ENCODE measurements at places on chromosomes 6 and 20.

DNA sequence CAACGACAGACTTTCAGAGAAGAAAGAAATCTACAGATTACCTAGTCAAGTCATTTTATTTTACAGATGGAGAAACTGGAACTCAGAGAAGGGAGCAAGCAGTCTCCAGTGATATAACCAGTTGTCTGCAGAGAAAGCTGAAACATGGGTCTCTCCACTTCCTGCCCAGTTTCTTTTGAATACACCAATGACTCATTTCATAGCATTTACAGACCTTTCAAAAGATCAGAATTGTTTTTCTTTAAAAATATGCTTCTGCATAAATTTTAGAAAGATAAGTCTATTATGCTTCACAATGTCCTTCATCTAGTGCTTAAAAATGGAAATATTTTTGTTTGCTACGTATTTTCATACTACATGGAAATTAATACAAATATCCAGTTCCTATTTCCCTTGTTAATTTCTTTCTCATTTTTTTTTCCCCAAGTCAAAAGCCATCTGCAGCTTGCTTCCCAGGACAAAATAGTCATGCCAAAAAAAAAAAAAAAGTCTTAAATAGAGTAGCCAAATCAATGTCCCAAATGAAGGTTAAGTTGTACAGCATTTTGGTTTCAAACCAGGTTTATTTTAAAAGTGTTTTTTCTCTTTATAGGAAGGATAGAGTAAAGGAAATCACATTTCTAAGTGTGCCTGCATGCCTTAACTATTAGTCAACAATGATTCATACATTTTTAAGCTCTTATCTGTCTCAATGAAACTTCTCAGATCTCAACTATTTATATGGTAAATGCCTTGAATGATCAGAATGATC lies 36.9 kb downstream of the ARHGAP18 start:
- no peak for DNase-seq

DNA sequence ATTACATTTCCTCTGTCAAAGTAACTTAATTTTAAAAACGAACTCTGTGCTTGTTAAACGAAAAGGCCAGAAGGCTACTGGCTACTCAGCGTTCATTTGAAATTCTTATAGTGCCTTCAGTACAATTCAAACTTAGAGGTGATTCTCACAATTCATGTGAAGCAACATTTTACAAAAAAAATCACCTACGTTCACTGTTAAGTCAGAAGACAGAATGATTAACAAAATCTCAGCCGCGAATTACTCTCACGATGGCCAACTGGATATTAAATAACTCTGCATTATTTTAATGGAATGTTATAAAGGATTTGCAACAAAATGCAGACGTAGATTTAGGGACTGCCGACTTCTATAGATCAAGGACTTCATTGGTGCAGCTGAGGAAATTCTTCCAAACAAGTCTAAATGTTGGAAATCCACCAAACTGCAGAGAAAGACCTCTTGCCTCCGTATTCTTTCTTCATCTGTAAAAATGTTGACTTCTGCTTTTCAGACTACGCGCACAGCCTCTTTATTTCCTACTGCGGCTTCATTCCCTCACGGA lies 1.6 kb upstream of the QKI start:
- DNase-seq, result no peak

GRCh38 chr6:124069230-124069950 lies 265.7 kb downstream of the NKAIN2 start:
- no peak for DNase-seq

GRCh38 chr20:48456366-48457192 lies 371.2 kb downstream of the PREX1 start:
- DNase-seq, result no peak

DNA sequence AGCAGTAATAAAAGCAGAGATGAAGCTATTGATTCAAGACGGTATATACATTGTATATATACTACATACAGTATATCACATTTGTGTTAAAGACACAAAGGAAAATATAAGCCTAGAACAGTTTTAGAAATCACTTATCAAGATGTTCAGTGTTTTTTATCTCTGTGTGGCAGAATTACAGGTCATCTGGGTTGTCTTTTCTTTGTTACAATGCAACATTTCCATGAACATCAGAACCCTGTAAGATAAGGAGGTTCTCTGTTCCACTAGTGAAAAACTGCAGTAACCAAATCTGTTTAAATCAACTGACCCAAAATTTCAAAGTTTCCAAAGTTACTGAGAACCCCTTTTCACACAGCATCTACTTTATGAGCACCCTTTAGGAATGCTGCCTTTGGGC lies 42.2 kb downstream of the B4GALT5 start:
- no peak for DNase-seq

DNA sequence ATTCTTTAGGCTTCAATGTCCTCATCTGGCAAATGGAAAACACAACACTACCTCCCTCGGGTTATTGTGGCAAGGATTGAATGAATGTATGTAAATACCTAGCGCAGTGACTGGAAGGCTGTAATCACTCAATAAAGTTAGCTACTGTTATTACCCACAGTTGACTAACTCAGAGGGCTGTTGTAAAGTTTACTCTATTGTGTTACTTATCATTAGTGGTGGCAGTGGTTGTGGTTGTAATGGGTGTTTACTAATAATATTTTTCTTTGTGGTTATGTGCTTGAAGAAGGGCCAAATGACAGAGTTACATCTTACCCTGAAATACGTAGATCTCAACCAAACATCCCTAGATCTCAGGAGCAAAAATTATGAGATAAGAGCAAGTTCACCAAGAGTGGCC lies 42.0 kb upstream of the PXDC1 start:
- no peak for DNase-seq

DNA sequence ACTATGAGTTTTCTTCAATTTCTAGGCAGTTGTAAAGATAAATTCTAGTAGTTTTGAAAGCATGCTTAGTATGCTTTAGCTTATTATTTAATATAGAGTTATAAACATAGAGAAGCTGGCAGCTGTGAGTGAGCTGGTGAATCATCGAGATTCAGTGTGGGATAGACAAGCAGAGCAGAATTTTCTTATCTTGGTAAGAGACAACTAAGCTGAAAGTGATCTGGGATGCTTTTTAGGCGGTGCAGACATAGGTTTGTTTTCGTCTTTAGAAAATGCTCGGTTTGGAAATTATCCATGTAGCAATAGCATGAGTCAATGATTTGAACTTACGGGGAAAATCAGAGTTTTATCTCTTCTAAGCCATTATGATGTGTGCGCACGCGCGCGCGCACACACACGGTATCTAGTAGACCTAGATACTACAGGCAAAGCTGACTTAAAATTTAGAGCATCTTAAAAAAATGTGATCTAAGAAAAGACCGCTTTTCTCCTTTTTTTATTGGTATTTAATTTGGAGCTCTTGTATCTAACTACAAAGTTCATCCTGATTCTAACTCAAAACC lies 128.3 kb upstream of the MAP3K7 start:
- no peak for DNase-seq

DNA sequence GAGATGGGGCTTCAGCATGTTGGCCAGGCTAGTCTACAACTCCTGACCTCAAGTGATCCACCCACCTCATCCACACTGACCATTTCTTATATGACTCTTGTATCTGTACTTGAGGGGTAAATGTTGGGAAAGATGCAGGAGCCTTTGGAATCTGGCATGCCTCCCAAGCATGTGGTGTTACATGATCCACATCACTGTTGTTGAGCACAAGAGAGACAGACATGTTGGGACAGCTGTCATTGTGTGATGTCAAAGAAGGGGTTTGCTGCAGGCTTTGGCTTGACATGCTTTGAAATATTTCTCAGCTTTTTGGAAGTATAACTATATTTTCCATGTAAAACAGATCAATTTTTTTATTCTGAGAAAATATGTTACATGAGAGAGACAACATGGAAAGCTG lies 139.9 kb downstream of the MOXD1 start:
- no peak for DNase-seq

- no peak for DNase-seq
Measured at GRCh38 chr6:321536-322258, 29.4 kb downstream of the DUSP22 start.

- DNase-seq, result no peak
Measured at GRCh38 chr20:10249048-10249770, 30.6 kb downstream of the SNAP25 start.

- DNase-seq, result no peak
Measured at GRCh38 chr6:34150766-34151165, 4.9 kb upstream of the GRM4 start.

DNA sequence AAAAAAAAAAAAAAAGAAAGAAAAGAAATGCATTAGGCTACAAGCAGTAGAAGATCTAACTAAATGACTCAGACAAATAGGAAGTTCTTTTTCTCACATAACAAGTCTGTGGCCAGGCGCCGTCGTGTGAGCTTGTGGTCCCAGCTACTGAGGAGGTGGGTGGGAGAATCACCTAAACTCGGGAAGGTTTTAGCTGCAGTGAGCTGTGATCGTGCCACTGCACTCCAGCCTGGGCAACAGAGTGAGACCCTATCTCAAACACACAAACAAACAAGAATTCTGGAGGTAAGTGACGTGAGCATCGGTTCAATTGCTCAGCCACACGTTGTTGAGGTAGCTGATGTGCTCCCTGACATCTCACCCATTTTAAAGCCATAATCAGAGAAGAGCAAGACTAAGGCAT lies 37.9 kb upstream of the SLC23A2 start:
- DNase-seq, result no peak

- DNase-seq, result no peak
Measured at GRCh38 chr6:63742060-63742459, 106.5 kb downstream of the PHF3 start.

DNA sequence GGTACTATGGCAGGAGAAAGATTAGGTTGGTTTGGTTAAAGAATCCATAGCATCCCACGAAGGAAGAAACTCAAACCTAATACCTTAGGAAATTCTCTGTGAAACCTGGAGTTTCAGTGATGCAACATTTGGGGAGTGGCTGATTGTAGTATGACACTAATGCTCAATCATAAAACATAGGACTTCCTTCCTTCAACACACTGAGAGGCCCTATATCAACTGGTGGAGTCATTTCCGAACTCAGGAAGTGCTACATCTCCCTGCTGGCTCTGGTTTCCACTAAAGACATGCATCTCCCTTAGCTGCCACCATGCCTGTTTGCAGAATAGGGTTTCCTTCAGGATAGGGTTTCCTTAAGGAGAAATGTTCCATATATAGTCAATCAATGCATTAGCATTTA lies 5.2 kb upstream of the MANEA start:
- no peak for DNase-seq

DNA sequence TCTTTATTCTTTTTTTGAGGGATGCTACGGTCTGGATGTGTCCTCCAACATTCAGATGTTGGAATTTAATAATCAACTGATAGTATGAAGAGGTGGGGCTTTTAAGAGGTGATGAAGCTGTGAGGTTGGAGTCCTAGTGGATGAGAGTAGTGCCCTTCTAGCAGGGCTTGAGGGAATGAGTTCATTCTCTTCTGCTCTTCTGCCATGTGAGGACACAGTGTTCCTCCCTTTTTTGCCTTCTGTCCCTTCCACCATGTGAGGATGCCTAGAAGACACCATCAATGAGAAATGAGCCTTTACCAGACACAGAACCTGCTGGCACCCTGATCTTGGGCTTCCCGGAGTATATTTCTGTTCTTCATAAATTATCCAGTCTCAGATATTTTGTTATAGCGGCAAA lies 82.1 kb upstream of the MLIP start:
- no peak for DNase-seq

DNA sequence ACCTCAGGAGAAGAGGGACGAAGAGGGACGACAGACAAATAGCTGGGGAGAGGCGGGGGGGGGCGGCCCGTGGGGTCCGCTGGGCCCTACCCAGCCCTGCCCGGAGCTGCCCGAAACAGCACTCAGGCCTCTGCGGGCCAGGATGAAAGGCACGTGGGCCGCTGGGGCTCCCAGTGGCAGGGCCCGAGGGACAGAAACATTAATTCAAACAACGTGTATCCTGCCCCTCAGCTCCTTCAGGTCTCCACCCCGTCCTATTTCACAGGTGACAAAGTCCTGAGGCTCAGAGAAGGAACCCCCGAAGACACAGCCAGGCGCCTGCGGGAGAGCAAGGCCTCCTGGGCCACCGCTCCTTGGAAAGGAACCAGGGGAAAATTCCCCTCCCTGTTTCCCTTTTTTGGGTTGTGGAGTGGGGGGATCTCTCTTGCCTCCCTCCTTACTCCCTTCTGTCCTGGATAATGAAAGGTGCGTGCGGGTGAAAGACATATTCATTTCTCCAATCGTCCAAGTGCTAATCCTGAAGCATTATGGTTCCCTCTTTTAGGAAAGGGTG lies 93.3 kb downstream of the RNASET2 start:
- DNase-seq, result no peak

DNA sequence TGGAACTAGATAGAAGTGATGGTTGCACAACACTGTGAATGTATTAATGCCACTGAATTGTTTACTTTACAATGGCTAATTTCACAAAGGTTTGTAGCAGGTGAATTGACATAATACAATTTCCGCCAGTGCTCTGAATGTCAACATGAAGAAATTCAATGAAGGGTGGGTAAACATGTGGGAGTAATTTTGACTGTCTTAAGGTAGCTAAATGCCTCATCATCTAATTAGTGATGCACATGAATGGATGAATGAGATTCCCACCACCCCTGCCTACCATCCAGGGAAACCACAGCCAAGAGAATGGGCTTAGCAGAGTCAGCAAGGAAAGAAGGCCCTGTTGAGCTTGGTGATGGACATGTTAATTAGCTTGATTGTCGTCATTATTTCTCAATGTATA lies 275.3 kb downstream of the ALDH8A1 start:
- no peak for DNase-seq

GRCh38 chr6:45038226-45038625 lies 289.9 kb upstream of the RUNX2 start:
- no peak for DNase-seq

- no peak for DNase-seq
Measured at GRCh38 chr6:74871757-74872156, 334.1 kb downstream of the COL12A1 start.

GRCh38 chr6:7561153-7561964 lies 19.9 kb downstream of the DSP start:
- DNase-seq, result no peak

DNA sequence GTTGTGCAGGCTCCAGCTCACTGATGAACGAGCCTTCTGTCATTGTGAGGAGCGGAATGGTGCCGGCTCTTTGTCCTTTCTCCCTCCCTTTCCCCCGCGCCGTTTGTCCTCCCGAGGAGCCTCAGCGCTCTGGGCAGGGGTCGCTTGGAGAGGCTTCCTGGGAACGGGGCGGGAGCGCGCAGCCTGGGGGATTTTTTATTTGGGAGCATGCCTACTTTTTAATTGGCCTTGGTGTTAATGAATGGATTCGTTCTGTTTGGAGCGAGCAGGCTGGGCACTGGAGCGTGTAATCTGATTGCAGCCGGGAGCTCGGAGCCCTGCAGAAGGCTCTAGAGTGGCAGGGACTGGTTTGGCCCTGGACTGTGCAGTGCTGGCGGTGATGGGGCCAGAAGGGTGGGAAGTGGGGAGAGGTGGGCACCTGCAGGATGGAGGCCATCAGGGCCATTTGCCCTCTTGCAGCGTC lies 118.8 kb downstream of the CDH4 start:
- DNase-seq, result no peak

DNA sequence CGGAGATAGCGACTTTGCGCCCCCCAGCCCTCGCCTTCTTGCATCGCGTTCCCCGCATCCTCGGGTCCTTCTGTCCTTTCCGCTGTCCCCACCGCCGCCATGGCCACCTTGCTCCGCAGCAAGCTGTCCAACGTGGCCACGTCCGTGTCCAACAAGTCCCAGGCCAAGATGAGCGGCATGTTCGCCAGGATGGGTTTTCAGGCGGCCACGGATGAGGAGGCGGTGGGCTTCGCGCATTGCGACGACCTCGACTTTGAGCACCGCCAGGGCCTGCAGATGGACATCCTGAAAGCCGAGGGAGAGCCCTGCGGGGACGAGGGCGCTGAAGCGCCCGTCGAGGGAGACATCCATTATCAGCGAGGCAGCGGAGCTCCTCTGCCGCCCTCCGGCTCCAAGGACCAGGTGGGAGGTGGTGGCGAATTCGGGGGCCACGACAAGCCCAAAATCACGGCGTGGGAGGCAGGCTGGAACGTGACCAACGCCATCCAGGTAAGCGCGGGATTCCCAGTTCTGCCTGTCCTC lies 401 bp downstream of the SLC32A1 start:
- no peak for DNase-seq

Measured in omental fat pad (tissue), 4 donors.